Dermis microvascular lymphatic vessel endothelial cell (primary cell): ENCODE measurements at places on chromosomes 5 and 9.

GRCh38 chr9:136995772-136996311, 526 bp downstream of the CLIC3 start:
- DNase-seq = no peak

GRCh38 chr9:8733131-8733954, 933.8 kb upstream of the DMAC1 start:
- no peak for DNase-seq

DNA sequence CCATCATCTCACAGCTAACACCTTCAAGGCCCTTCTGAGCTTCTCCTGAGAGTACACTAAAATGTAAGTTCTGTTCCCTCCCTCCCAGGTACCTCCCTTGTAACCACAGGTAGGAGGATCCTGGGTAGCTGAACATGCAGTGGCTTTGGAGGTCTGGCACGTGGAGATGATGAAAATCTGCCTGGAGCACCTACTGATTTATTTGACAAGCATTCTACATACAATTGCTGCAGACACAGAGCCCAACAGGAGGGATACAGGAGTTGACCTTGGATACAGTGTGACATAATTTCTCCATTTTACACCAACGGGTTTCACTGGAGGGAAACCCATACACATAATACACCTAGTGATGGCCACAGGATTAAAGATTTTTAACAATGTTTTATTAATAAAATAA, 478.7 kb downstream of the SEMA5A start:
- no peak for DNase-seq

DNA sequence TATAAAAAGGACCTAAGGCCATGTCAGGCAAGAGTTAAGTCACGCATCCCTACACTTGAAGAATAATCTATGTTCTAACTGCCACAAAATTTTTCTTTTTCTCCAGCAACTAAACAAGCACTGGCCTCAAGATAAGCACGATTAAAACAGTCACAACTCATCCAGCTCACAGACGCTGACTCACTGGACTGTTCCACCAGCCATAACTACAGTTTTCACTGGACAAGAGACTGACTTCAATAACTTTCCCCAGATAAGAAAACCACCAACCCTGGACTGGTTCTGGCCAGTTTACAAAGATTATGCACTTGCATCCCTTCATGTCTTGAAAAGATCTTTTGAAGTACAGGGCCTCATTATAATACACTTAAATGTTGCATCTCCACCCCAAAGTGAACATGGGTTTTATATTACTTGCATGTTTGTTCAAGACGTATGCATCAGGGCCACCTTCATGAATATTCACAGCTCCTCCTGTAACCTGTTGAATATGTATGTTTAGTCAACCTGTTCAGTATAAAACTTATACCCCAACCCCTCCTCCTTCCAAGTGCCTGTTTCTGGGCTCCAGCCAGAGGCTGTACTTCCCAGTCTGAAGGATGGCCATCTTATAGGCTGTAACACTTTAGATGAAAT, 129.3 kb upstream of the EPB41L4A start:
- DNase-seq = no peak
